ENCODE measurements at places on chromosomes 2 and 18. TPM values are rescaled to one million over a fixed set of nuclear protein-coding genes. Genes with fewer than 3 reads are reported as not detected.

EFHD1 gene
- total RNA-seq: 0.17 TPM

C2orf66 gene
- total RNA-seq: not detected

FNDC4 gene
- not detected for total RNA-seq

GAD1 gene
- total RNA-seq: 0.76 TPM

PRKRA gene
- total RNA-seq: 52.6 TPM

SDC1 gene
- 0.13 TPM for total RNA-seq

NOTO gene
- not detected for total RNA-seq

TGOLN2 gene
- 82.2 TPM for total RNA-seq

HS6ST1 gene
- 18.1 TPM for total RNA-seq

CNGA3 gene
- not detected for total RNA-seq

VPS54 gene
- total RNA-seq: 11.7 TPM

SCTR gene
- total RNA-seq: not detected

PTH2R gene
- 0.08 TPM for total RNA-seq

WDR7 gene
- total RNA-seq: 18.5 TPM

EDAR gene
- total RNA-seq: not detected

SERPINB11 gene
- not detected for total RNA-seq

LRATD1 gene
- not detected for total RNA-seq

POU3F3 gene
- total RNA-seq: not detected

ANKRD53 gene
- not detected for total RNA-seq

HTR2B gene
- not detected for total RNA-seq

ABCG5 gene
- not detected for total RNA-seq

RNMT gene
- total RNA-seq: 54.0 TPM

SLC30A3 gene
- 0.59 TPM for total RNA-seq

CHCHD5 gene
- 38.6 TPM for total RNA-seq

FBLN7 gene
- total RNA-seq: 3.7 TPM

XIRP2 gene
- not detected for total RNA-seq

TMEFF2 gene
- total RNA-seq: not detected

SP140 gene
- 110 TPM for total RNA-seq

STRN gene
- 25.6 TPM for total RNA-seq

NLRC4 gene
- total RNA-seq: not detected
